ENCODE measurements at places on chromosomes 6 and 20.
A peak's percentile ranks its signal among the peaks of the same experiment; 100 is the strongest.

DNA sequence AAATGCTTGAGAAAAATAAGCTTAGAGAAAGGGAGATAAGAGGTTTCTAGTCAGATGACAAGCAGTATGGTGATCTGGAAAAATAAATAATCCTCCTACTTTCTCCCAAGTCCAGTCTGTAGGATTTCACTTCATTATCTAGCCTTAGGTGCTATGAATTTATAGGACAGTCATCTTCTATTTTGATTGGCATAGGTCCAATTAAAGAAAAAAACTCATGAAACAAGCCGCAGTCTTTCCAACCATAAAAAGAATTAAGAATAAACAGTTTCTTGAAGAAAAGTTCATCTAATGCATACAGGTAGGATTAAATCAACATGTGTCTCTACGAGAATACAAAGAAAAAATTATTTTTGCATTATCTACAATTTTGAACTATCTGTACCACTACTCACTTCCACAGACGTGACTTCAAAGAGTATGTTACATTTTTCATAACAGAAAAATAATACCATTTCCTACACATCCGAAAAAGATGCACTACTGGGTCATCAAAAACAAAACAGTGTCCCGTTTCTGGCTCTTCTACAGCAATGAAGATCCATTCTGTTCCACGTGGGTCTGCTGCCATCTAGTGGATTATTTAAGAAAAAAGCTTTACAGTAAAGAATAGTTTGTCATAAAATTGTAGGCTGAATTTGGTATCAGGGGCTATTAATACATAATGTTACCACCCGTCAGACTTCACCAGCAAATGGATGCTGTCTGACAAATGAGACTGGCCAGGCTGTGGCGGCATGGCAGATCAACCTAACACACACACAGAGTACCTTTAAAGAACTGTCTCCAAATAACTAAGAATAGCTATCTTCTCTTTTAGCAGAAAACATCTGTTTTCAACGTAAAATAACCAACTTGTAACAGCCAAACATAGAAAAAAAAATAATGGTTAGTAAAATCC is 28.9 kb downstream of the STX7 start:
- peak; percentile 43 for DNase-seq

GRCh38 chr6:41050536-41050935 is 2.5 kb upstream of the APOBEC2 start:
- DNase-seq, result no peak

- no peak for DNase-seq
These were observed 10.7 kb downstream of the SLC22A1 start for GRCh38 chr6:160132297-160132637.

- DNase-seq, result no peak
These were observed 25.6 kb upstream of the SLPI start for GRCh38 chr20:45279992-45280391.

GRCh38 chr6:134464690-134465411 is 146.9 kb upstream of the SGK1 start:
- DNase-seq, result no peak

- DNase-seq, result no peak
These were observed 1.7 kb upstream of the TOMM34 start for GRCh38 chr20:44961870-44962267.

DNA sequence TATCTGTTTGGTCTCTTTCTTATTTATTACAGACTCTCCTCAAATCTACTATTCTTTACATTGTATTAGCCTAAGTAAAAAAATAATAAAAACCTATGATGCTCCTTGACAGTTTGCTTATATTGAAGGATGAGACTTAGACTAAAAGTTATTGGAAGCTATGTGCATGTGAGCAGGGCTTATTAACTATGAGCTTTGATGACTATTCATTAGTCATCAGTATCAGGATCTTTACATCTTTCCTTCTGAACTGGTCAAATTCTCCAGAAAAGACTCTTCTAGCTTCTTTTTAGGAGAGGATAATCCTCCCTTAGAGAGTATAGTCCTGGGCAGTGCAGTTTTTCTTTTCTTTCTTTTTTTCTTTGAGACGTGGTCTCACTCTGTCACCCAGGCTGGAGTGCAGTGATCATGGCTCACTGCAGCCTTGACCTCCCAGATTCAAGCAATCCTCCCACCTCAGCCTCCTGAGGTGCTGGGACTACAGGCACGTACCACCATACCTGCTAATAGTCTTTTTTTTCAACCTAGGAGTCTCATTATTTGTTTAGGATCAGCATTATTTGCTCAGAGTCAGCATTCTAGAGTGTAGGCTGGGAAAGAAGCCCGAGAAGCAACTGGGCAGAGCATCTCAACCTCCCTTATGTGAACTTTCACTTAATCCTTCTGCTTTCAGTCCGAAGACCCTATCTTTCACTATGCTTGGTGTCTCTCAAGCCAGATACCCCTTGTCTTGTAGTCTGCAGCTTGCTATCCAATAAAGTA is 37.1 kb upstream of the YWHAB start:
- DNase-seq, result no peak

DNA sequence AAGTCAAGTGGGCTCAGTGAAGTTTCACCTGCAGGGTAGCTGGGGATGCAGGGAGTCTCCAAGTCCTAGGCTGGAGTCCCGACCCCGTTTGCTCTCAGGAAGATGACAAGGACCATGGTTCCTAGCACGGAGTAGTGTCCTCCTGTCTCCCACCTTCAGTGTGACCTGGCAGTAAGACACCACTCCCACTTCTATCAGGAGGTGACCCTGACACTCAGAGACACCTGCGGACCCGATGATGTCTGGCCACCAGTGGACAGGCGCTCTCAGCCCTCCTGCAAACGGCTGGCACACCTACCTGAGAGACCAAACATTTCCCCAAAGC is 1.1 kb downstream of the SOD2 start:
- no peak for DNase-seq

- DNase-seq, result no peak
These were observed 2.5 kb downstream of the PPDPF start for GRCh38 chr20:63522981-63523611.

DNA sequence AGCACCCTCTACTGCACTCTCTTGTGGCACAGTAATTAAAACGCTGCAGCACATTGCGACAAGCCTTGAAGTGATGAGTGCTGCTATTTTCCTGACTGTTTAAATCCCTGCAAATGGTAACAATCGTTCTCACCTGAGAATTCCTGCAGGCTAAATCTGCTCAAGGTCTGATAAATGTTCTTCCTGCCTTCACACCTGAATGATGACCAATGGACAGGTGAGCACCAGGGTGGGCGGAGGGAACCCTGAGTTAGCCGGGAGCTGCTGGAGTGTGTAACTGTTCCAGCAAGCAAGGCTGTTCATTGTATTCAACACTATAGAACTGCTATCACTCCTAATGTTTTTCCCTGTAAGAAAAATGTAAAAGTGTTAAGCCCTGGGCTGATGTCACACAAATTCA is 4.0 kb downstream of the DACT2 start:
- DNase-seq, result no peak

GRCh38 chr6:98823428-98824161 is 10.8 kb upstream of the POU3F2 start:
- no peak for DNase-seq

DNA sequence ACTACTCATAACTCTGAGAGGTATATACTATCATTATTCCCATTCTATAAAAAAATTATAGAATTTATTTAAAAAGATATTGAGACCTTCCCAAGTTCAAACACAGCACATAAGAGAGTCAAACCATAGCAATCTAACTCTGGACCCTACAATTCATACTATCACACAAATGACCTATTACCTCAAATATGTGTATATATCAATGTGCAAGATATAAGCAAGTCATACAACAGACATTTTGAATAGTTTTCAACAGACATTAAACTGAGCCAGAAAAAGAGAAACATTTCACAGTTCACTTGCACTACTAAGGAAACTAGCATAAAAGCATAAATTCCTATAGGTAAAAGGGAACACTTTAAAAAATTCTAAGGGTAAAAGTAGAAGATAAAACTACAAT is 11.7 kb downstream of the PHIP start:
- no peak for DNase-seq

DNA sequence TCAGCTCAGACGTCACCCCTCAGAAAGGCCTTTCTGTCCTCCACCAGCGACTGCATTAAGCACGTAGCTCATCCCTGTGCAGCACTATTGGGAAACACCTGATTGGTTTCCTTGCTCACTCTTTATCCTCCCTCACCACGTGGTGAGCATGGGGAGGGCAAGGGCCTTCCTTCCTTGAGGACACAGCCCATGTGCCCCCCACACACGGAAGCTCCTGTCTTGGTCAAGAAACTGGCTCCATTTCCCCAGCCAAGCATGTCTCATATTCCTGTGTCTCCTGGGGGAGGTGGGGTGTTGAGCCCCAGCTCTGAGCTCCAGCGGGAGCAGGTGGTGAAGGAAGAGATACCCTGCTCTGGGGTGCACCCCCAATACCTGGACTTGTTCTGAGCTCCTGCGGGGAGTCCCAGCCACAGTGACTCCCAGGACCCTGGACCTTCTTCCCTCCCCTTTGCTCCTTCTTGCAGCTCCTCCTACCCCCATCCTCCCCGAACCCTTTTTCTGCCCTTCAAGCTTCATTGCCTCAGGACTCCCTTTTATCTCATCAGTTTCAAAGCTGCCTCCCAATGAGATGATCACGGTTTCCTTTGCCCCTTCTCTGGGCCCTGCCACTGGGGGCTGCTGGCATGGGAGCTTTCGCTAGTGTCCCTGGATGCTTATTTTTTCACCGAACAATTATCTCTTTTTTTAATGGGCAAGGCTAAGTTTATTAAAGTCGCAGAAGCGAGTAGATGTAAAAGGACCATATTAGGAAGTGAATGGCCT is 230.1 kb downstream of the TFAP2C start:
- no peak for DNase-seq

GRCh38 chr6:98925831-98926230 is 21.9 kb downstream of the FBXL4 start:
- DNase-seq, result no peak

- DNase-seq, result no peak
These were observed 24.4 kb downstream of the NCR2 start for GRCh38 chr6:41359617-41360313.

GRCh38 chr20:4791121-4791520 is 69.4 kb downstream of the PRND start:
- no peak for DNase-seq

- DNase-seq, result no peak
These were observed 579.9 kb downstream of the BMP2 start for GRCh38 chr20:7347409-7347808.

GRCh38 chr6:125586074-125586473 is 163.4 kb upstream of the HEY2 start:
- no peak for DNase-seq

DNA sequence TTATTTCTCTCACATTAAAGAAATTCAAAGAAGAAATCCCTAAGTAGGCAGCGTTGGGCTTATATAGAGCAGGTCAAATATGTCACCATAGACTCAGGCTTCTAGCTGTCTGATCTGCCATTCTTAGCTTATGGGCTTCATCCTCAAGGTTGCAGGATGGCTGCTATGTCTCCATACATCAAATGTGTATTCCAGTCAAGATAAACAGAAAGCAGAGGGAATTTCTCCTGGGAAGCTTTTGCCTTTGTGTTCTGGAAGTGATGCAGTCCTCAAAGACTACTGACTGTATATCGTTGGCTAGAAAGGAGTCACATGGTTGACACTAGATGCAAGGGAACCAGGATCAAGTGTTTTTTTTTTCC is 36.0 kb downstream of the ZNF341 start:
- no peak for DNase-seq

- DNase-seq, result no peak
These were observed 57.7 kb downstream of the SNX5 start for GRCh38 chr20:17910828-17911294.

DNA sequence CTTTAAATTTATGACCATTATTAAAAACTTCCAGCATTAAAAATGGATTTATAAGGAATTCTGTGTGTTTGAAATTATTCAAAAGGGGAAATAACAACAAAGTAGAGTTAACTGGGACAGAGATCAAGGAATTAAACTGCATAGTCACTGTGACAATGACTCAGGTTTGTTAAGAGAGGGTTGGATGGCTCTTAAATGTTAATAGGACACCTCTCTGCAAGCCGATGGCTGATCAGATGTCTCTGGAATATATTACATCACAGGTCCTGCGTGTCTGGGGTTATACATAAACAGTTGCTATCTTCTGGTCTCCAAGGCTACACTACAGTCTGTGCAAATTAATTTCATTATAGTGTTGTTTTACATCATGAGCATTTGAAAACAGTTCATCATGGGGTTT is 574.3 kb downstream of the COL12A1 start:
- DNase-seq, result no peak

DNA sequence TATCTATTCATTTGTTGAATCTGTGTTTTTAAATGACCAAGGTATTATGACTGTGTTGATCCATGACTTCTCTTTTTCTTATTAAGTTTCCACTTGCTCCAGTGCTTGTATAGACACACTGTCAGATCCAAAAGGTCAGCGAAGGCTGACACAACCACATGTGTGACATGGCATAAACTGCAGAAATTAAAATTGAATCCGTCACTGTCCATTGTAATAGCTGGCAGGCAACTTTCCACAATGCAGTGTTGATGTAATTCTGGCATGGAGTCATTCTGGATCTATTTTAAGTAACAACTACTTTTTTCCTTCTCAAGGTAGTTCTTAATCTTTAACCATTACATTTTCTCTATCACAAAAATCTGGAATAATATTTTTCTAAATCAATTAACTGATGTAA is 145.3 kb downstream of the AIG1 start:
- DNase-seq, result no peak

- DNase-seq, result no peak
These were observed 89.2 kb downstream of the DNAH8 start for GRCh38 chr6:38804358-38804757.

- no peak for DNase-seq
These were observed 7.9 kb downstream of the TGM3 start for GRCh38 chr20:2303673-2304072.

DNA sequence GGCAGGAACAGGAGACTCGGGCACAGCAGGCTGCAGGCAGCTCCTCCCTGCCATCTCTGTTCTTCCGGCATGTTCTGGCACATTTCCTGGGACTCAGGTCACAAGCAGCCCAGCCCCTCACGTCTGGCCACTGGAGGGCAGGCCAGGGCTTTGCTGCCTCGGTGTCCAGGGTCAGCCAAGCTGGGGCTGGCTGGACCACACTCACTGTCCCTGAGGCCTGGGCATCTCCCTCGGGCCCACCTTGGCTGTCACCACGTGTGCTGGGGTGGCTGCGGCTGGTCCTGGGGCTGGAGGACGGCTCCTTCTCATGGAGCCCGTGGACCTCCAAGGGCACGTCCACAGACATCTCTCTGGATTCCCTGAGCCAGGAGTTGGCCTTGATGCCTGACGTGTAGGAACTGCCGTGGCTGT is 18.5 kb downstream of the FRMD1 start:
- DNase-seq, result no peak

GRCh38 chr6:79040083-79040482 is 38.0 kb downstream of the PHIP start:
- no peak for DNase-seq

GRCh38 chr20:32396646-32397160 is 38.6 kb downstream of the ASXL1 start:
- DNase-seq, result no peak

DNA sequence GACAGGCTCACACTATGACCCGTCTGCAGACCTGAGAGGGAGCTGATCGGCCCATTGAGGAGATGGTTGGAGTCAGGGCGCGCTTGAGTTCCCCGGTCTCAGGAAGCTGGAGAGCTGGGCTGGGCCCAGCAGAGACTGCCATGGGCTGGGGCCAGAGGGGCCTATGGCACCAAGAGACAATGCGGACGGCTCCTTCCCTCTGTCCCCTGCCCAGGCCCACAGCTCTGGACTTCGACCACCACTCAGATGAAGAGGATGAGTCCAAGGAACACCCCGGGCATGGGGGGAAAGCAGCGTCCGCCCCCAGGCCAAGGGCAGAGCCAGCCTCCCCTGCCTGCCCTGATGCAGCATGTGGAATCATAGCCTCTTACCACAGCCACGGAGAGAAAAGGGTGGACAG is 40.2 kb upstream of the PHACTR3 start:
- no peak for DNase-seq

- no peak for DNase-seq
These were observed 130.2 kb downstream of the BTBD3 start for GRCh38 chr20:12047838-12048432.
